ENCODE measurements at places on chromosomes 7 and 10.

- H3K4me3 ChIP-seq, result no peak overlapping the region
- no peaks in the 10 kb centered on the region for H3K36me3 ChIP-seq
- no peaks in the 10 kb centered on the region for H3K27me3 ChIP-seq
- no peak overlapping the region for H3K27ac ChIP-seq
- H3K4me1 ChIP-seq, result no peaks in the 10 kb centered on the region
- DNase-seq, result no peak
These were observed 12.0 kb upstream of the KLHL7 start for GRCh38 chr7:23093546-23093945.

DNA sequence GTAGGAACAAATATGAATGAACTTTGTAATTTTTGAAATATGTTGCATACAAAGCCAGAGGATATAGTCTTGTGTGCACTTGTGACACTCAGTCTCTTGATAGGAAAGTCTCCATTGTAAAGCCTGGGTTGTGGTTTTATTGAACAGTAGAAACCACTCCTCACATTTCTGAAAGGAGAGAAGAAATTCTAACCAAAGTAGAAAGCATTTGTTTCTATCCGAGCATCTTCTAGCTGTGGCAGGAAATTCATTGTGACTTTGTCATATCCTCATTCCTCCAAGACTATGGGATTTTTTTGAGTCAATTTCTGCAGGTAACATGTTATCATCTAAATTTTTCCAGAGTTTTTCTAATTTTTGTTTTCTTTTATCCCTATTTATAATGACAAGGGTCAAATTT, 55.5 kb upstream of the NCF1 start:
- H3K27me3 ChIP-seq, result no peaks in the 10 kb centered on the region
- H3K36me3 ChIP-seq, result peaks cover 52% of the 10 kb centered on the region
- no peak for DNase-seq

DNA sequence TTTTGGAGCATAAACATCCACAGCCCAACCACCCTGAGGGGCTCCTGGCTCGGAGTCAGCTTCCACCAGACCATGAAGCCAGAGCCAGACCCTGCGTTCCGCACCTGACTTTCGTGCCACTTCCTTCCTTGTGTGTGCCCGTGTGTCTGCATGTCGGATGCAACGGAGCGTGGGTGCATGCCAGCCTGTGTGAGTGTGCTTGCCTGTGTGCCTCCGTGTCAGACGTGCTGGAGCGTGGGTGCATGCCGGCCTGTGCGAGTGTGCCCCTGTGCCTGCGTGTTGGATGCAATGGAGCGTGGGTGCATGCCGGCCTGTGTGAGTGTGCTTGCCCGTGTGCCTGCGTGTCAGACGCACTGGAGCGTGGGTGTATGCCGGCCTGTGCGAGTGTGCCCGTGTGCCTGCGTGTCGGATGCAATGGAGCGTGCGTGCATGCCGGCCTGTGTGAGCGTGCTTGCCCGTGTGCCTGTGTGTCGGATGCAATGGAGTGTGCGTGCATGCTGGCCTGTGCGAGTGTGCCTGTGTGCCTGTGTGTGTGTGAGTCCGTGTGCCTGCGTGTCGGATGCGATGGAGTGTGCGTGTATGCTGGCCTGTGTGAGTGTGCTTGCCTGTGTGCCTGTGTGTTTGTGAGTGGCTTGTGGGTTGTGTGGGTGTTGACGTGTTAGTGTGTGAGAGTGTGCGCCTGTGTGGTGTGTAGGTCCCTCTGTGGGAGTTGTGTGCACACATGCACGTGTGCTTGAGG, 28.1 kb upstream of the KNDC1 start:
- H3K36me3 ChIP-seq, result no peaks in the 10 kb centered on the region
- peaks cover 5% of the 10 kb centered on the region for H3K27me3 ChIP-seq
- H3K4me3 ChIP-seq, result no peak overlapping the region
- H3K4me1 ChIP-seq, result no peaks in the 10 kb centered on the region
- no peak for DNase-seq
- no peak overlapping the region for H3K27ac ChIP-seq

DNA sequence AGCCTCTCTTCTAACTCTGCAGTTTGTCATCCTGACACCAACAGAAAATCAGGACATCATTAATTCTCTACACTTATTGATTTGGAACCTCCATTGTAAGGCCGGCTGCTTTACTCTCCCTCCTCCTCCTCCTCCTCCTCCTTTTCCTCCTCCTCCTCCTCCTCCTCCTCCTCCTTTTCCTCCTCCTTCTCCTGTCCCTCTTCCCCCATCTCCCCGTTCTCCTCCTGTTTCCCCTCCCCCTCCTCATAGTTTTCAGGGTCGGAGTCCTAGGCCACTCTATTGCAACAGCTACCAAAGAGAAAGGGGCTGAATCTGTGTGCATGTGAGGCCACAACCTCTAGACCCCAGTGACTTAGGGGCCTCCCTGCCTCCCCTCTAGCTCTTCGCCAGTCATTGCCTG, 136.1 kb downstream of the HECW1 start:
- no peak overlapping the region for H3K4me3 ChIP-seq
- H3K36me3 ChIP-seq, result no peaks in the 10 kb centered on the region
- H3K27me3 ChIP-seq, result peaks cover 16% of the 10 kb centered on the region
- H3K4me1 ChIP-seq, result no peaks in the 10 kb centered on the region

- no peaks in the 10 kb centered on the region for H3K36me3 ChIP-seq
- no peak overlapping the region for H3K27ac ChIP-seq
- H3K4me3 ChIP-seq, result no peak overlapping the region
- H3K27me3 ChIP-seq, result no peaks in the 10 kb centered on the region
- DNase-seq, result no peak
These were observed 181.8 kb downstream of the LRRTM3 start for GRCh38 chr10:67107670-67108069.

DNA sequence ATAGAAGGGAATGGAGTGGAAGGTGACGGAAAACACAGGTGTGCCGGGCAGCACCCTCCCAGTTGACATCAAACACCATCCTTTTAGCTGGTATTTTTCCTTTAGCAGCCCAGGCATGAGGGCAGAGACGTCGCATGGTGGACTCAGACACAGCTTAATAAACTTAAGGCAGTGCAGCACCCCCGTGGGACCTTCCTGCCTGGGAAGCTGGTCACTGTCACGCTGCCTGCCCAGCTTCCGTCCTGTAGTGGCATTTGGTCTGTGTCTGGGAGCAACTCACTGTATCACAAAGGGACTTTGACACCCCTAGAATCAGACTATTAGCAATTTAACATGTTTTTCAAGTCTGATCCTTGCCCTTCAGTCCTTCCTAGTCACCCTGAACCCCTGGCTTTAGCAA, 35.8 kb downstream of the IL15RA start:
- no peak overlapping the region for H3K27ac ChIP-seq
- H3K27me3 ChIP-seq, result no peaks in the 10 kb centered on the region
- H3K4me3 ChIP-seq, result no peak overlapping the region
- no peaks in the 10 kb centered on the region for H3K4me1 ChIP-seq
- DNase-seq, result no peak
- peaks cover 15% of the 10 kb centered on the region for H3K36me3 ChIP-seq

- no peaks in the 10 kb centered on the region for H3K27me3 ChIP-seq
- H3K4me1 ChIP-seq, result no peaks in the 10 kb centered on the region
- H3K27ac ChIP-seq, result no peak overlapping the region
- DNase-seq, result no peak
- H3K4me3 ChIP-seq, result no peak overlapping the region
- H3K36me3 ChIP-seq, result no peaks in the 10 kb centered on the region
These were observed 38.6 kb downstream of the TMEM106B start for GRCh38 chr7:12249706-12250105.
